ENCODE measurements at places on chromosomes 4 and X.

DNA sequence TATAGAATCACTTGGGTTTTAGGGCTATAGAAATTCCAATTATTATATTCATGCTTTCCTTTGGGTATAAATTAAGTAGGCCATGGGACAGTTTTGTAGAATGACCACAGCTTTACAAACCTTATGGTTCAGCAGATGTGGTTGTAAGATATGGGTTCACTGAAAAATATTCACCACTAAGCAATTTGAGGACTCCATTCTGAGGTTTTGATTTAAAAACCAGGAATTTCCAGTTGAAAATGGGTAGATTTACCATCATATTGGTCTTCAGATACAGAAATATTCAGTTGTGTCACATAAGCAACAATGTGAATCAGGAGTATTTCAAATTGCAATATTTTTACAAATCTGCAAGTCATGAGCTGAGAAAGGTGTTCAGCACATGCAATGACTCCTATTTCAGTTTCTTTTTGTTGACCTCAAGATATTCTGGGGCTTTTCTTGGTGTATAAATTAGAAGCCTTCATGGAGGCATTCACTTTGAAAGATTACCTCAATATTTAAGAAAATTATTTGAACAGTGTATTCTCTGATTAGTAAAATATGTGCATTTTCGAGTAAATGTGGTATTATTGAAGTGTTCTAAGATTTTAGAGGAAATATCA lies 218.4 kb upstream of the HCCS start:
- peak; percentile 72 for DNase-seq

GRCh38 chrX:21989384-21989783 lies 42.7 kb upstream of the PHEX start:
- DNase-seq, result no peak

DNA sequence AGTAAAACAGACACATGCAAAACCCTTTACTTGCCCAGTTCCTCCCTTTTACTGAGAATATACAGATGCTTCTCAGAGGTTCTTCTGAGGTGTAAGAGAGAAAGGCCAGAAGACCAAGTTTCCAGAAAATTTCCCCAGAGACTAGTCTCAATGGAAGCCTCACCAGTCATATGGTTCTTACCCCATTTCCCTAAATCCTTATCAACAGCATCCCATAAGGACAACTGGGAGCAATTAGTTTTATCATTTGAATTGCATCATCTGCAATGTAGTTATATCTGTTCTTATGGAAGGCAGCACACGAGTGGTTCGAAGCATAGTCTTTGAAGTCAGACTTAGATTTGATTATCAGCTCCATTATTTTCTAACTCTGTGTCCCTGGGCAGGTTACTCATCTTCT lies 203.6 kb upstream of the PPARGC1A start:
- no peak for DNase-seq

GRCh38 chr4:111954550-111954949 lies 190.7 kb upstream of the FAM241A start:
- no peak for DNase-seq

DNA sequence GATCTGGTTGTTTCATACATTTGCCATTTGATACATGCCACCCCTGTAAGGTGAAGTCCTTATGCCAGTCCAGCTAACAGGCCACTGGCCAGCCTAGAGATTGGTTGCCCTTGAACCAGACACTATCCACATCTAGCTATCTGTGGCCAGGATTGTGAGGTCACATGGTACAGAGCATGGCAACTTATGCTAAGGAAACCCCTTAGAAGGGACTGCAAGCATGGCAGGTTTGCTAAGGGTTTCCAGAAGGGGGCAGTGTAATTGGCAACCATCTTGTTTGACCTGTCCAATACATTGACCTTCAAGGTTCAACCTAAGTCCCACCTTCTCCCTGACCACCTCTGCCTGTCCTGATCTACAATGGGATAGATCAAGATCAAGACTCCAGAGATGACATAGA lies 47.5 kb downstream of the SMC1A start:
- DNase-seq, result no peak

Data from fibroblast of skin of right quadriceps (primary cell).